Tongue (tissue), 3 donors: ENCODE measurements at places on chromosomes 7 and 10.

GRCh38 chr7:104486931-104487330 is 158.5 kb downstream of the LHFPL3 start:
- no peak for DNase-seq

- DNase-seq: no peak
Measured at GRCh38 chr10:54796881-54797280, 4.2 kb downstream of the PCDH15 start.

DNA sequence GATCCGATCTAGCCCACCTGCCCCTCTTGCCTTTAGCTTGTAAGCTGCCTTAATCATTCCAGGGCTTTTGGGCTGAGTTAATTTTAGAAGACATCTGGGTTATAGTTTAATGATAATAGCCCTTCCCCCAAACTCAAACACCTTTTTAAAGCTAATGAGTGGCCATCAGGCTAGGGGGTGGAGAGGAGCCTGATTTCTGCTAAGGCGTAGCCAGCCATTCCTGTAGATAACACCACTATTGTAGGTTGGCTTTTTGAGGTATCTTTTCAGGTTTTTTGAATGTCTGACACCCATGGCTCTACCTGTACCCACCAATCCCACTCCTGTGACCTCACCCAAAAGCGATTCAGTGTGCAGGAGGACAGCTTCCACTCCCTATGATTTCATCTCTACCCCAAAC is 7.6 kb upstream of the SYPL1 start:
- DNase-seq: no peak

DNA sequence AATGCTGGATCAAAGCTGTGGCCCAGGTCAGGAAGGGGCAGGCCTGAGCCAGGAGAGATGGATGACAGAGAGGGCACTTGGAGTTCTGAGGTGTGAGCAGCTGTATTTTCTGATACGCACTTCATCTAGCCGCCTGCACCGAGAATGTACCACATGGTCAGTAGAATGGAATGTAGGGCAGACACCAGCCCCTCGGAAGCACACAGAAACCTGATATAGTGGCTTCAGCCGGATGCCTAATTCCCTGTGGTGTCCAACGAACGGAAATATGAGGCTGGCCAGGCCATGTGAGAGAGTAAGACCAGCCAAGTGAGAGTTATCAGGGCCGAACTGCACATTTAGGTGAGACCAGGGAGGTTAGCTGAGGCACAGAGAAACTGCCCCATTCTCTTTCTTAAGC is 46.7 kb upstream of the PLCE1 start:
- DNase-seq: peak; percentile 86

- no peak for DNase-seq
Measured at GRCh38 chr7:142668495-142668894, 80.8 kb upstream of the PRSS1 start.

- peak; percentile 54 for DNase-seq
Measured at GRCh38 chr10:89301232-89301631, 614 bp upstream of the IFIT2 start.

- no peak for DNase-seq
Measured at GRCh38 chr10:69495666-69496065, 44.4 kb downstream of the TSPAN15 start.

DNA sequence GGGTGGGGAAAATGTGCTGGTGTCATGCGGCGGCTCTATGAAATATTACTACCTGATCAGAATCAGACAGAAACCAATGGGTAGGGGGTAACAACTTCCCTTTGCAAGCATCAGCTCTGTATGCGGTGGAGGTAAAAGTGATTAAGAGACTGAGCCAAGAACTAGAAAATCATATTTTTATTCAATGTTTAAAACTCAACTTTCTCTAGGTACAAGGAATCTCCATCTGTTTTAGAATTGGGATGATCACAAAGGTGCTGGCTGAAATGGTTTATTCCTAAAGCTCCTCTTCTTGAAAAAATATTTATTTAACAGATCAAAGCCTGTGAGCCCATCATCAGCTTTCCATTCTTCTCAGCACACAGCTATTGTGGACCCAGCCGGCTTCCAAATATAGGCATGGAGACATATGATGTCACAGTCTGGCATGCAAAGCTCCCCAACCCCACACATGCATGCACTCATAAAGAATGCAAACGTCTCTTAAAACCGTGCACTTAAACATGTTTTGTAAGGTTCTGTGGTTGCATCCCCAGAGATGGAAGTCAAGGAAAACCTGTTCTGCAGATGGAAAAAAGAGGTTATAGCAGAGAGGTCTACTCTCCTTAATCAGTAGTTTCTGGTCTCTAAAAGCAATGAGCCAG is 126.0 kb downstream of the SKIDA1 start:
- DNase-seq: peak; percentile 92

- no peak for DNase-seq
Measured at GRCh38 chr7:11524476-11525397, 307.3 kb downstream of the THSD7A start.
